ENCODE measurements at places on chromosomes 2 and 18.

DNA sequence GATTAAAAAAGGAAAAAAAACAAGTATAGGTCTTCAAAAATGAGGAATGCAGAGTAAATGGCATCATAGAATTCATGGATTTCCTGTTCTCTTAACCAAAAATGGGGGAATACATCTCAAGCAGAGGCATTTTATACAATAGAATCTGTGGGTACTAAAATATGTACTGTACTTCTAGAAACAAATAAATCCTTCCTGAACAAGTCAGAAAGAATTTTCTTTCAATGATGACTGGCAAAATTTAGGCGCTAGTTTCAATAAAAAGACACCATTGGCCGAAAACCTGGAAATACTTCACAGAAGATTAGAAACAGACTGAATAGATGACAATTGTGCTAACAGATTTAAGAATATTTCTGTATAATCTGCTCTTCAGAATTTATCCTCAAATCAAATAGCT, 15.1 kb downstream of the TRAK2 start:
- DNase-seq, result no peak

DNA sequence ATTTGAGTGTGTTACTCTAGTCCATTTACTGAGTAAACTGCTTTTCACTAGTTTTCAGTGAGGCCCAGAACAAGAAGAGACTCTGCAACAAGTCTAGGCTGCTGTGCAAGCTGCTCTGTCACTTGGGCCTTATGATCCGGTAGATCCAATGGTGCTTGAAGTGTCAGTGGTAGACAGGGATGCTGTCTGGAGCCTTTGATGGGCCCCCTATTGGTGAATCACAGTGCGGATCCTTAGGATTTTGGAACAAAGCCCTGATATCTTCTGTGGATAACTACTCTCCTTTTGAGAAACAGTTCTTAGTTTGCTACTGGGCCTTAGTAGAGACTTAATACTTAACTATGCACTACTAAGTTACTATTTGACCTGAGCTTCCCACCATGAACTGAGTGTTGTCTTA, 150.2 kb downstream of the TMEFF2 start:
- no peak for DNase-seq

DNA sequence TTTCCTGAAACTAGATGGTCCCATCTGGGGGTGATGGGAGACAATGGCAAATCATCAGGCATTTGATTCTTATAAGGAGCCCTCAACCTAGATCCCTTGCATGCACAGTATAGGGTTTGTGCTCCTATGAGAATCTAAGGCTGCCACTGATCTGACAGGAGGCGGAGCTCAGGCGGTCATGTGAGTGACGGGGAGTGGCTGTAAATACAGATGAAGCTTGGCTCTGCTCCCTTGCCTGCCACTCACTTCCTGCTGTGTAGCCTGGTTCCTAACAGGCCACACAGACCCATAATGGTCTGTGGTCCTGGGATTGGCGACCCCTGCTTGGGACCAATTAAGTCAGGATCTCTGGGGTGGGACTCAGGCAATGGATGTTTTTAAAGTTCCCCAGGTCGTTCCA, 293.4 kb downstream of the ZNF521 start:
- no peak for DNase-seq

DNA sequence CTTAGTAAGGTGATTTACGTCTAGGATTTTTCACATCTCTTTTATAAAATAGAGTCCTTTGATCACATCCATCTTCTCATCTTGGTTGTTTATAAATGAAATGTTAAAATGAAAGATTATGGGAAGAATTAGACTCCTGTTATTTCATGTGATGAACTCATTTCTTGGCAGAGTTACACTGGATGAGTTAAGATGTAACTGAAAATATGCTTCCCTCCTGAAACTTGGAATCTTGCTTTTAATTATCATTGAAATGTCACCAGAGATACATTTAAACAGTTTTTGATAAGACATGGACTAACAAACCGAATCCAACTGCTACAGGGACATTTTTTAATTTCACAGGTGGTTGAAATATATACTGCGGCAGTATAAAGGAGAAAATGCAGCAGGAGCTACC, 274.0 kb downstream of the DLGAP1 start:
- DNase-seq, result peak; percentile 39

DNA sequence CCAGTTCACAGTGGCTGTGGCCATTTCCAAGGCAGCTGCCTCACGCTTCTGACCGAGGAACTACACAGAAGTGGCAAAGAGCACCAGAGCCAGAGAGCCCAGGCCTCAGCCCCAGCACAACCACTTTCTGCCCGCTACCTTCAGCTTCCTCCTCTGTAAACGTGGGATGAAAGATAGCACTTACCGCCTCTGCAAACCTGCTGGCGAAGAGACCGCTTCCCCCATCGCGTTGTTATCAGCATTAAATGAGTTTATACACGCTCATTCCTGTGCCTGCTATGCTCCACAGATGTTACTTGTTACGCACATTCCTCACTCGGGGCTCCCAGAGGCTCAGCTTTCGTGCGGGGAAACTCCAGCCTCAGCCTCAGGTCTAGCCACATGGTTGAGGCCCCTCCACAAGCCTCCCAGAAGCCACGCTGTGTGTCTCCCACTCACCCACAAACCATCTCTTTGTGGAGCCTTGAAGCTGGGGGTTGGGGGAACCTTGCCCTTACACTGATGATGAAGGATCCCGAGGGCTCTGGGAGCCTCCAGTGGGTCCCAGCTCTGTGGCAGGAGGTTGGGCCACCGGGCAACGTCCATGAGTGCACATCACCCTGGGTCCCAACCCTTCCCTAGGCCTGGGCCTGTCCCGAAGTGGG, 63.3 kb upstream of the SMAD7 start:
- no peak for DNase-seq

DNA sequence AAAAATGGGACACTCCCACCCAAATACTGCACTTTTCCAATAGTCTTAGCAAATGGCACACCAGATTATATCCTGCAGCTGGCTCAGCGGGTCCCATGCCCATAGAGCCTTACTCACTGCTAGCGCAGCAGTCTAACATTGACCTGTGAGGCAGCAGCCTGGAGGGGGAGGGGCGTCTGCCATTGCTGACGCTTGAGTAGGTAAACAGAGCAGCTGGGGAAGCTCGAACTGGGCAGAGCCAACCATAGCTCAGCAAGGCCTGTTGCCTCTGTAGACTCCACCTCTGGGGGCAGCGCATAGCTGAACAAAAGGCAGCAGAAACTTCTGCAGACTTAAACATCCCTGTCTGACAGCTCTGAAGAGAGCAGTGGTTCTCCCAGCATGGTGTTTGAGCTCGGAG, 110.4 kb downstream of the CTIF start:
- no peak for DNase-seq

All from spinal cord (tissue), 10 donors.